ENCODE measurements at places on chromosomes 1 and 21.

GRCh38 chr1:48018799-48019198 is 21.6 kb upstream of the TRABD2B start:
- no peak for DNase-seq

- DNase-seq = no peak
These were observed 10.8 kb upstream of the ZBTB48 start for GRCh38 chr1:6569033-6569432.

GRCh38 chr1:20100632-20101355 is 18.5 kb downstream of the PLA2G2D start:
- DNase-seq = peak; percentile 6

- DNase-seq = no peak
These were observed 513 bp downstream of the GTF2B start for GRCh38 chr1:88890791-88891317.

GRCh38 chr1:92899780-92900179 is 61.5 kb downstream of the DIPK1A start:
- no peak for DNase-seq

DNA sequence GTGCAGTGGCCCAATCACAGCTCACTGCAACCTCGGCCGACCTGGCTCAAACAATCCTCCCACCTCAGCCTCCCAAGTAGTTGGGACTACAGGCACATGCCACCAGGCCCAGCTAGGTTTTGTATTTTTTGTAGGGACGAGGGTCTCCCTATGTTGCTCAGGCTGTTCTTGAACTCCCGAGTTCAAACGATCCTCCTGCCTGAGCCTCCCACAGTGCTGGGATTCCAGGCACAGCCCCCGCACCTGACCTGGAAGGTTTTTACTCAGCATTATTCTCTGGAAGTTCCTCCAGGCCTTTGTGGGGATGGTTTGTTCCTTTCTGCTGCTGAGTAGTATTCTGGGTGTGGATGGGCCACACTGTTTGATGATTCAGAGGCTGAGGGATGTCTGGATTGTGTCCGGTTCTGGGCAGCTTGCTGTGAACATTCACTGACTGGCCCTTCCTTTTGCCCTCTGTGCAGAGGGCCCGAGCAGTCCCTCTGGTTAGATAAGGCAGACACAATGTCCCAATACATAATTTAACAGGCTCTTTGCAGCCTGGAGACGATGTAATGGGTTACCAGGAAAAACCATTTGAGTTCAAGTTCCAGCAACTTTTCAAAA is 6.0 kb upstream of the TRAPPC10 start:
- no peak for DNase-seq

- no peak for DNase-seq
These were observed 37.2 kb downstream of the PTPN14 start for GRCh38 chr1:214514032-214514818.

- no peak for DNase-seq
These were observed 99.8 kb downstream of the PTGER3 start for GRCh38 chr1:70947835-70948234.

DNA sequence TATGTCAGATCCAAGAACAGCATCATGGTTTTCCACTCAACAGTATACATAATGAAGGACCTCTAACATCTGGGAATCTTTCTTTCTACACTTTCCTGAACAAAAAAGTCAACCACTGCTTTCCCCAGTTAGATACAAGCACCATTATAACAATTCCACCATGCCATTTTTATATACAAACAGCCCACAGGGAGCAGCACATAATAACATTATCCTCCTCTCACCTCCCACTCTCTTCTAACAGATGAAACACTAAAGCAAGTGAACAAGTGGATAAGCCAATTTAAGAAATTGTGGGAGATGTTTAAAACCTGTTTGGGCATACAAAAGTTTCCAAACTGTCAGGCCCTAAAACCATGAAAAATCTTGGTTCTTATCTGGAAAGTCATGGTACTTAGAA is 29.4 kb upstream of the PRRC2C start:
- DNase-seq = no peak

- no peak for DNase-seq
These were observed 32.8 kb downstream of the KCNA2 start for GRCh38 chr1:110573314-110573713.

DNA sequence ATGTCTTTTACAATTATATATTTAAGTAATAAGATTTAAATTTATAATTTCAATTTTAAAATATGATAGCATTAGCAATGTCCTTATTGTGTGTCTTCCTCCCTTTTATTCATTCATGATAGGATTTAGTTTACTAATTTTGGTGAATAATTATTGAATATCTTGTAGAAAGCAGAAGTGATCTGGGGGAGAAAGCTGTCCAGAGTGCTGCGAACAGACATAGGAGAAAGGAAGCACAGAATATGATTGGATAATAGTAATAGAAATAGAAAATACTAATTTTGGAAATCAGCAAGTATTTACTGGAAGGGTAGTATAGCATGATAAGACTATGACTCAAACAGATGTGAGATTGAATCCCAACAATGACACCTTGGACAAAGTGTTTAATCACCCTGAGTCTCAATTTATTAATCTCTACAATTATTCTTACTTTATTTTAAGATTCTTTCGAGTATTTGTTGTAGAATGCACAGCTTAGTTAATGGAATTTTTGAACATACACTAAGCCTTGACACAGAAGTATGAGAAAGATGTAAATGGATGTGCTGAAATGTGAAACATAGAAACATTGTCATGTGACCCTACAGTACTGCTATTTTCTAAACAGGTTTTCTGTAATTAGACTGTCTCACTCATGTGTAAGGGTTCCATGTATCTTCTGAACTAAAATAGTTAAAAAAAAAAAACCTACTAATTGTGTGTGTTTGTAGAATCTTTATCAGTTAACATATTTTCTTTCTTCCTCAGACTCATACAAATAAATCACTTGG is 7.9 kb downstream of the SH3GLB1 start:
- DNase-seq = no peak

GRCh38 chr1:70768216-70768615 is 279.4 kb downstream of the PTGER3 start:
- no peak for DNase-seq

- DNase-seq = no peak
These were observed 67.4 kb downstream of the DMRTB1 start for GRCh38 chr1:53526451-53527101.

- DNase-seq = no peak
These were observed 1.1 kb downstream of the IKBKE start for GRCh38 chr1:206471415-206471801.

GRCh38 chr1:171805395-171806115 is 24.1 kb downstream of the METTL13 start:
- no peak for DNase-seq

GRCh38 chr1:20380616-20381035 is 90.0 kb downstream of the VWA5B1 start:
- DNase-seq = no peak

GRCh38 chr1:115839679-115840237 is 1.2 kb downstream of the NHLH2 start:
- no peak for DNase-seq

All from stimulated activated CD4-positive, alpha-beta T cell treated with anti-CD3 and anti-CD28 coated beads, Interleukin-12 subunit alpha, Interleukin-12 subunit beta, amount 100 ng/mL, for 48 hours (primary cell).